Omental fat pad (tissue), 4 donors: ENCODE measurements at places on chromosomes 16 and 17.

DNA sequence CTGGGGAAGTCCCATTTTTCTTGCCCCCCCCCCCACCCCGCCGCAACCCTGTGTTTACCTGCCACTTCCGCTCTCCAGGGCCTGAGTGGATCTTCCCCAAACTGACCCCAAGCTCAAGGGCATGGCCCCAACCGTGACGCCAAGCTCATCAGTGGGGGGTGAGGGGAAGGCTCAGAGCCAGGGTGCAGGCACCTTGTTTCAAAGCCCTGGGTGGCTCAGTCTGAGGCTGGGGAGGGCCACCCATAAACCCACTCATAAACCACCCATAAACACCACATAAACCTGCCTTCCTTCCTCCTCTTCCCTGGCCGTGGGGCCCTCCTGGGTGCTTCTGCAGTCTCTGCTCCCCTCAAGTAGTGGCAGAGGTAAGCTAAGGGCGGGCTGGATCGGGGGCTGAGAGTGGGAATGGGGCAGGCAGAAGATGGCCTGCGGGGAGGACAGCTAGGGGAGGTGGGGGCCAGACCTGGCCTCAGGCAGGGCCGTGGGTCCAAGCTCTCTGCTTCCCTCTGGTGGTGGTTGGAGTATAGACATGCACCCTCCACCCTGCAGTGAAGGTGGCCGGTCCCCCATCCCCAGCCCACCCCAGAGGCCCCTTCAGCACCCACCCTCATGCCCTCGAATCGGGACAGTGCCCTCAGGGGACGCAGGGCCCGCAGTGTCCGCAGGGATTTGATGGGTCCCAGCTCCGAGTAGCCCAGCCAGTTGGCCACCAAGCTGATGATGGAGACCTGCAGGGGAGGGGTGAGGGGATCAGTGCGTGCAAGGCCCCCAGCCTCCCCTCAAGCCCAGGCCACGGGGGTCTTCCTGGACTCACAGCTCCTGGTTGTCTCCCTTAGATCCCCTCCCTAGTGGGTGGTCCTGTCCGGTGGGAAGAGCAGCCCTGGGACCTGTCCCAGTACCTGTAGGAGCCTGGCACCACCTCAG, 14.6 kb upstream of the CD79B start:
- no peak for DNase-seq

- no peak for DNase-seq
Observed at GRCh38 chr16:84689111-84689510, 10.7 kb upstream of the USP10 start.

- DNase-seq, result no peak
Observed at GRCh38 chr16:80158766-80159165, 382.0 kb upstream of the DYNLRB2 start.

- no peak for DNase-seq
Observed at GRCh38 chr17:71337938-71338337, 782.9 kb upstream of the SOX9 start.

- DNase-seq, result no peak
Observed at GRCh38 chr17:4319221-4319620, 47.3 kb downstream of the UBE2G1 start.

GRCh38 chr17:81871387-81872230, 472 bp upstream of the ARHGDIA start:
- peak; percentile 86 for DNase-seq

- peak; percentile 63 for DNase-seq
Observed at GRCh38 chr17:50151937-50152547, 1.6 kb upstream of the PPP1R9B start.

GRCh38 chr17:30296499-30297080, 4.8 kb upstream of the BLMH start:
- no peak for DNase-seq

GRCh38 chr17:41369713-41370112, at the start of gene KRT33B:
Gene KRT33B, minus strand, starts transcription at chr17:41369813. Its CDS starts 63 bp downstream, at chr17:41369750.
- DNase-seq, result no peak
